ENCODE measurements at places on chromosomes 7 and 10.

DNA sequence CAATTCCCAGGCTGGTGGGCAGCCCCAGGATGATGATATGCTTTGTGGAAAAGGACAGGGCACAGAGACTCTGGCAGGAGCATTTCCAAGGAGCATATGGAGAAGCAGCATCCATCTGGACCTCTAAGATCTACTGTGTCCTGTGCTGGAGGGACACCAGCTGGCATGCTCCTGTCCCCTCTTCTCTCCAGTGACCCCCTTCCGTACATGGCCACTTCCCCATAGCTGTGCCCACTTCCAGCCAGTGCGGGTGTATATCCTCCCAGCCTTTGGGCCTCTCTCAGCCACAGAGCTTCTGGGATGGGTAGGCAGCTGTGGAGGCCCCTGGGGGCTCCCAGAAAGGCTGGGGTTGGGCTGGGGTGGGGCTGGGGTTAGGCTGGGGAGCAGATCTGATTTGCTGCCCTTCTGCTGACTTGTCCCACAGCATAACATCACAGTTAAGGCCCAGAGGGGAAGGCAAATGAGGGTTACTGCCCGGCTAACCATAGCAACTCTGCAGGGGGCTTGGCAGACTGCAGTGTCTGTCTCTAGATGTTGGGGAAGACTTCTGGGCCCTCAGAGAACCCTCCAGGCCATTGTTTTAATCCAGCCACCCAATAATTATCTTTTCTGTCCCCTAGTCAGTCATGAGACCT, 6.3 kb downstream of the NPFFR1 start:
- DNase-seq = no peak

DNA sequence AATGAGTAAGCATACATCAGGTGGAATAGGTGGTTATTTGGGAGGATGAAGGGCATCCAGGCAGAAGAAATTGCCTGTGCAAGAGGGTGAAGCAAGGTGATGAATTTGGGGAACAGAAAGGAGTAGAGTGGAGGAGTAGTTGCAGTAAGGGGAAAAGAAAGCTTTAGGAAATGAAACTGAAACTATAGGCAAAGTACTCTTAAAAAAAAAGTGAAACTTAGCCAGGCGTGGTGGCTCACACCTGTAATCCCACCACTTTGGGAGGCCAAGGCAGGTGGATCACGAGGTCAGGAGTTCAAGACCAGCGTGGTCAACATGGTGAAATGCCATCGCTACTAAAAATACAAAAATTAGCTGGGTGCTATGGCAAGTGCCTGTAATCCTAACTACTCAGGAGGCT, 17.6 kb downstream of the NUP205 start:
- no peak for DNase-seq

DNA sequence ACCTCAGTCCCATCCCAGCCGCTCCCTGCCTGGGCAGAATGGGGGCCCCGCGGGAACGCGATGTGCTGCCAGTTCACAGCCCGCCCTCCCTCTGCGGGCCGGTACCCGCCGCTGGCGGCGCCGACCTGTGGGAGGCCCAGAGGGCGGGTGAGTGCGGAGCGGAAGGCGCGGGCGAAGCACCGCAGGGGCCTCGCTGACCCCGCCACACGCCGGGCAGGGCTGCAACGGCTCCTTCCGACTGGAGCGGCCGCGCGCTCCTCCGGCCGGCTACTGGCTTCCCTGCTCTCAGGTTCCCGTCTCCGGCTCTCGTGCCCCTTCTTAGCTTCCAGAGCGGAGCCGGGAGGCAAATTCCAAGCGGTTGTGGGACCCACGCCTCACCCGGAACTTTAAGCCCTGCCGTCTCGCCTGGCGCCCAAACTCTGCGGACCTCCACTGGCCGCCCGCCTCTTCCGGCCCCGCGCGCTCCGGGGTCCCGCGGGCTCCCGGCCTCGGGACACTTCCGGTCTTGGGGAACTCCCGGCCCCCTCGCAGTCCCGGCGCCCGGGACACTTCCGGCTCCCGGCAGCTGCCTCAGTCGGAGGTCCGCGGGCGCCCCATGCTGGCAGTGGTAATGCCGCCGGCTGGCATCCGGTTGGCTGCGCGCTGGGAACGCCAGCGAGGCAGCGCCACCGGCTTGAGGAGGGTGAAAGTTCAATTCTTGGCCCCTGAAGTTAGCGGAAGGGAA, at the start of gene CYREN:
Gene CYREN, minus strand, starts transcription at position 434 of the 724 bp plus-strand sequence. CDS start 1,785 bp downstream, outside the sequence.
- DNase-seq = peak; percentile 80

GRCh38 chr7:26500749-26501352, 209.2 kb downstream of the SNX10 start:
- DNase-seq = no peak

DNA sequence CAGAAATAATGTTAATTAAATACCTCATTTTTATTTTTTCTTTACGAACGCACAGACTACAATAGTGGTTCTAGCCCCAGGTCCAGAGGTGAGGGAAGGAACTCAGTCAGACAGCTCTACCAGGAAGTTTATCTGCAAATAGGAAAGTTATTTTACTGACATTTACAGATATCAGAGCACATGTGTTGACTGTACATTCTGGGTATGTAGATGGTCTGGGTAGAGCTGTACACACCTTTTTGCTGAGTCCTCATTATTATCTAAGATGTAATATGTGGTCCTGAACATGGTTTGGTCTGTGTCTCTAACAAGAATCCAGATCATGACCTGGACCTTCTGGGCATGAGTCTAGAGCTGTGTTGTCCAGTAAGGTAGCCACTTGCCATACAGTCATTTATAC, 74.6 kb upstream of the KIF5B start:
- no peak for DNase-seq

Data from central memory CD4-positive, alpha-beta T cell (primary cell).